Stimulated activated CD8-positive, alpha-beta memory T cell treated with anti-CD3 and anti-CD28 coated beads, Interleukin-7, amount 100 ng/mL, for 1 hour (primary cell): ENCODE measurements at places on chromosomes 5 and 9.

- no peak for DNase-seq
Observed at GRCh38 chr5:126438267-126438666, 15.1 kb downstream of the GRAMD2B start.

DNA sequence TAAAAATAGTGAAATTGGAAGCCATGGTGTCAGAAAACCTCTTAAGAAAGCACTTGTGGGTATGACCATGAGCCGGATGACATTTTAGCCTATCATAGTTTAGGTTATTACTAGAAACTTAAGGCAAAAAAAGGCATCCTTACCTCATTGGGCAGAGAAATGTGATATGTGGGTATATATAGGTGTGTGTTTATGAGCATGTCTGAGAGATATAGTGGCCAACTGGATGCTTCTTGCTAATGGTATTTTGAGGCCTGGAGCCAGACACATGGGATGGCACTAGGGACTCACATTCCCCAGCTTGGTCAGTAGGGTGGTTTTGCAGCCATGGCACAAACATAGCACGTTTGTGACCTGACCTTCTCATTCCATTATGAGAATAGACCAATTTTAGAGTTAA is 295.6 kb upstream of the MEF2C start:
- no peak for DNase-seq

- no peak for DNase-seq
Observed at GRCh38 chr5:55929020-55929799, 65.6 kb downstream of the IL6ST start.

GRCh38 chr9:132982458-132982857 is 4.0 kb downstream of the GFI1B start:
- no peak for DNase-seq

DNA sequence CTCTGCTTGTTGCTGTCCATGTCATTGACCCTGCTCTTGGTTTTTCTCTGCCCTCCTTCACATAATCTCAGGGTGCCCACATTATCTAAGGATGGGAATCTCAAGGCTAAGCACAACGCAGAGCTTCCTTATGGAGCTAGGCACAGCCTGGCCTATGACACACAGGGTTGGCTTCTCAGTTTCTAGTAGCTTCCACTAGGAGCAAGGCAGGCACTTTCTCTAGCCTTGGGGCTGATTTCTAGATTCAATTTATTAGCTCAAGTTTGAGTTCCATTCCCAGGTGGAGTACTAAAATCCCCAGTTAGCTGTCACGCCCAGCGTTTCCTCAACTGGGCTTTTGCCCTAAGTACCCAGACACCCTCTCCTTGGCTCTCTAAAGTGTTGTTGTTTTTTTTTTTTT is 12.4 kb downstream of the IL4 start:
- no peak for DNase-seq

GRCh38 chr9:108783731-108784495 is 71.9 kb downstream of the ACTL7B start:
- DNase-seq, result no peak

- no peak for DNase-seq
Observed at GRCh38 chr9:68955330-68955729, 58.6 kb downstream of the PRKACG start.

DNA sequence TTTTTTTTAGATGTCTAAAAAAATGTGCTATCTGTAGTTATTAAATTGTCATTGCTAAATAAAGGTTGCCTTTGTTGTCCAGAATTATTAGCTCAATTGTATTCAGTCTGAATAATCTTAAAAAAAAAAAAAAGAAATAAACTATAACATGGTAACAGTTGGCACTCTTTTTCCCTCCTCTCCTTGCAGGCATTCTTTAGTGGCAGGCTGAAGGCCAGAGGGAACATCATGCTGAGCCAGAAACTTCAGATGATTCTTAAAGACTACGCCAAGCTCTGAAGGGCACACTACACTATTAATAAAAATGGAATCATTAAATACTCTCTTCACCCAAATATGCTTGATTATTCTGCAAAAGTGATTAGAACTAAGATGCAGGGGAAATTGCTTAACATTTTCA is 87.6 kb upstream of the FAM170A start:
- DNase-seq, result no peak

GRCh38 chr9:87513880-87514535 is 16.3 kb downstream of the DAPK1 start:
- no peak for DNase-seq

GRCh38 chr5:127290019-127290945 is at the start of gene MEGF10:
Gene MEGF10 (plus strand): TSS chr5:127290796. CDS start chr5:127331309, 40,513 bp downstream.
- DNase-seq, result no peak

DNA sequence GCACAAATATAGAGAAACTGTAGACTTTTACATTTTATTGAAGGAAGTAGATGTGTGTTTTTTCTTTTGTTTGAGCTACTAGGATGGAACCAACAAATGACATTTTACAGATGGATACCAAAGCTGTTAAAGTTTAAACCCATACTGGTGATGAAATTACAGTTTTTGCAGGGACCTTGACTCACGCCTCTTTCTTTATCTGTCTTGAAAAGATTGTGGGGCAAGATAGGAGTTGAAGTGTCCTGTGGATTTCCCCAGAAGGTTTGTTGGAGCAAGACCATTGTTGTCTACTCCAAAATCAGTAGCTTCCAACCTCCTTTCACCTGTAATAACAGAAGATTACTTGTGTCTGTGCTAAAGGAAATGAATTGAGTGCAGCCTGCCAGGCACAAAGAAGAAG is 4.1 kb upstream of the C5orf63 start:
- DNase-seq, result no peak

GRCh38 chr9:23492126-23493002 is 333.7 kb downstream of the ELAVL2 start:
- DNase-seq, result no peak

DNA sequence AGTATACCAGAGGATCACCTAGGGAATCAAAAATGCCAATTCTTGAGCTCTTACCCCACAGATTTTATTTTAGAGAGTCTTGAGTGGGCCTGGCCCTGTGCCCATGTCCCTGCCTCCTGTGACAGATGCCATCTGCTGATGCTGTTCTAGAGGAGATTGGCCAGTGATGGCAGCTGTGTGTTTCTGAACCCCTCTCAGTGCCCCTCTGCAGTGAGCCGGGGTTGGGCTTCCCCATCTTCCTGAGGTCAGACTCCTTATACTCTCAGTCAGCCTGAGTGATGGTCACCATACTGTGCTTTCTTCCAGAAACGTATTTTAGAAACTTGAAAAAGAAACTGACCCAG is 6.1 kb downstream of the PTCD2 start:
- no peak for DNase-seq

DNA sequence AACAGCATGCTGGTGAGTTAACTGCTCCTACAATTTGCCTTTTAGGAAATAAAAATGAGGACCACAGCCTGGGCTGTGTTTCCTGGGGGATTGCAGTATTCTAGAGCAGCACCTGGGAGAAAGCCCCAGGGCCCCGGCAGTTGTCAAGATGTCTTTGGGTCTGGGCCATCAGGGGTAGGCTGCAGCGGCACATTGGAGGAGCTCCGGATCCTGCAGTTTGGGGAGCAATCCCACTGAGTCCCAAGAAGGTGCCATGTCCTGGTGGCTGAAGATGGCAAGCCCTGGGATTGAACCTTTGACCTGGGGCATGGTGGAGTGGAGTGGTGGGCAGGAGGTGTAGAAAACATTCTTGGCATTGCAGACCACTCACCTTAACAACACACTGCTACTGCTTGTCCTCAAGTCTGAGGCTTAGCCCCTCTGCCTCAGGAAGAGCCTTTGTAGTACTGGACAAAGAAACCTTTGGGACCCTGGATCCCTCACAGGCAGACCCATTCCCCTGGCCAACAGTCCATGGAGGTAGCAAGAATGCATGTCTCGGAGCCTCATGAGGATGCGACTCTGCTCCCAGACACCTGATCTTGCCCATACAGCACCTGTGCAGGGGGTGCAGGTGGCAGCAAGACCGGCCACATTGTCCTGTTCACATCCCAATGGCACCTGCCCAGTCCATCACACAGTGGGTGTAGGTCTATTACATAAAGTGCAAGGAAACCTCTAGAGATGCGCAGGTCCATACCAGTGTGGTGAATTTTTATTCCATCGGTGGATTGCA is 159.1 kb upstream of the IRX2 start:
- no peak for DNase-seq

- no peak for DNase-seq
Observed at GRCh38 chr9:16728137-16728508, 142.3 kb downstream of the BNC2 start.

GRCh38 chr5:102290004-102290403 is 6.1 kb downstream of the SLCO4C1 start:
- no peak for DNase-seq

- no peak for DNase-seq
Observed at GRCh38 chr5:42749020-42749419, 7.6 kb upstream of the CCDC152 start.

GRCh38 chr5:140926443-140927227 is 536 bp downstream of the PCDHAC1 start:
- DNase-seq, result no peak

DNA sequence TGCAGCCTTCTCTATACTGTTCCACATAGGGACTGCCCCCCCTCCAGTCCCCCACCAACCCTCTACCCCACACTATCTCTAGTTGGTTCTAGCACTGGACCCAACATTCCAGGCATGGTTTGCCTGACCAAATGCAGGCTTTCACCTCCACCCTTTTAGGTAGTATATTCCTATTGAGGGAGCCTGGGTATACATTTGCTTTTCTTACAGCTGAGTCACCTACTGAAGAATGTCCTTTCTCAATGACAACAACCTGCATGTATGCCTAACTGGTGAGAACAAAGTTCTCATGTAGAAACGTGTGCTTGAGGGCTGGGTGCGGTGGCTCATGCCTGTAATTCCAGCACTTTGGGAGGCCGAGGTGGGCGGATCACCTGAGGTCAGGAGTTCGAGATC is 8.2 kb downstream of the TNIP1 start:
- no peak for DNase-seq

GRCh38 chr5:114101153-114101552 is 260.7 kb upstream of the KCNN2 start:
- DNase-seq, result no peak

DNA sequence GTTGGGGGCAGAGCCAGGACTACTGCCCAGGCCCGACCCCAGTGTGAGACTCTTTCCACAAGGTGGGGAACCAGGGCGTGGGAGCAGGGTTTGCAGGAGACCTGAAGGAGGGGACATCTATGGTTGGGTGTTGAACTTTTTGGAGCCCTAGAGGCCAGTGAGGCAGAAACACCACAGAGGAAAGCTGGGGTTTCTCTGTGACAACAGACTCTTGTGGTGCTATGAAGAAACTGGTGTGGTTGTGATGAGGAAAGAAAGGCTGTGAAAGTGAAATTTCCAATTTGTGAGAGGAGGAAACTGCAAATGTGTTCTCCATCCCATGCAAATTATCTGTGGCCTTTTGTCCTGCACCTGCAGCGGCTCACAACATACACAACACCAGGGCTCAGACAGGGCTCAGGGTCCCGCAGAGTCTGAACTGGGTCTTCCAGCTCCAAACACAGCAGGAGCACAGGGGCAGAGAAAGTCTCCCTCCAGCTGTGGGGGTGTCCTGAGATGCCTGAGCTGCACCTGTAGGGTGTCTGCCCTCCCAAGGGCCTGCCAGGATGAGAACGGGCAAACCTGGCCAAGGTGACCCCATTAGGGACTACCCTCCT is 51.4 kb upstream of the GRHPR start:
- no peak for DNase-seq

GRCh38 chr9:32403567-32404260 is 19.3 kb downstream of the ACO1 start:
- DNase-seq, result no peak

DNA sequence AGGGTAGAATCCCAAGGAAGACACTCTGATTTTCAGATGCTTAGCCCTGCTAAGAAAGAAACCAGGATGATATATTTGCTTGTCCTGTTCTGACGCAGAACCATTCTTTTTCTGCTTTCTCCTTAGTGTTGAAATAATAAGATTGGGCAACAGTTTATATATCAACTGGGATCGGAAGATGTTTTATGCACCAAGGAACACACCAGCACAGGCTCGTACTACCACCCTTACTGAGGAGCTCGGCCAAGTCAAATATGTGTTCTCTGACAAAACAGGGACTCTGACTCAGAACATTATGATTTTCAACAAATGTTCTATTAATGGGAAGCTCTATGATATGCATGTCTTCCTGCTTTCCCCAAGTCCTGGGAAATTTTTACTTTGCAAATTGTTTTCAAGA is 19.0 kb upstream of the RUSC2 start:
- no peak for DNase-seq

DNA sequence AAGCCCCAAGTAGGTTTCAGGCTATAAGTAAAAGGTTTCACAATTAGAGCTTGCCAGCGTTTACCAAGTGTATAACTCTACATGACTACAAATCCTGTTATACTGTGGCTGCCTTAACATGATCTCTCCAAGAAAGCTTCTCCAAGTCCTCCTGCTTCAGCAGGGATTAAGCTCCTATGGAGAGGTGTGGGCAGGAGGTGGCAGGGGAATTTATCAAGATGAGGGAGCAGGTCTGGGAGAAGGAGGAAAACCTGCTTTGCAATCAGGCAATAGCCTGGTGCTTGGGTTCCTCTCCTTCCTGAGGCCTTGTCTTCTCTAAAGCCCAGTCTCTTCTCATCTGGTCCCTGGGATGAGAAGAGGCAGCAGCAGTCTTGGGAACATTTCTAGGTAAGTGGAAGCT is 135.2 kb downstream of the TSSK1B start:
- no peak for DNase-seq

DNA sequence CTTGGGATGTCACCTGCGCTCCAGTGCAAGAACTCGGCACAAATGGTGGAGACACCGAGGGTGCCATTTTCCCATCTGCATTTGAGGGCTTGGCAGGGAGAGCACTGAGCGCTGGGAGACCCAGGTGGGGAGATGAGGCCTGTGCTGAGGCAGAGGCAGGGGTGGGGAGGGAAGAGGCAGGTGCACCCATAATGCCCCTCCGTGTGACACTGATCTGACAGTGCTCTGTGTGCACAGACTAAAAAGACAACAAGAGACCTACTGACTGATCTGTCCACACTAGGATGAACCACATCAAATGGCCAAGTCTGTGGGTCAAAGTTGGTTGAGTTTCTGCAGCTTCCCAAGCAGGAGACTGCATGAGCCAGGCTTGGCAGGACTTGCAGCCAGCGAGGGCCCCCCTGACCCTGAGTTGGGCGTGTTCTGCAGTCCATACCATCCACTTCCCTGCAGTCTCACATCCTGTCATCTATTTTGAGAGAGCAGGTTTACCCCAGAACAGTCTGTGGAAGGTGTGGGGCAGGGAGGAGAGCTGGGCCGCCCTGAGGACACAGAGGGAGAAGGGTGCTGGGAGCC is 41.9 kb downstream of the NEK6 start:
- DNase-seq, result no peak

DNA sequence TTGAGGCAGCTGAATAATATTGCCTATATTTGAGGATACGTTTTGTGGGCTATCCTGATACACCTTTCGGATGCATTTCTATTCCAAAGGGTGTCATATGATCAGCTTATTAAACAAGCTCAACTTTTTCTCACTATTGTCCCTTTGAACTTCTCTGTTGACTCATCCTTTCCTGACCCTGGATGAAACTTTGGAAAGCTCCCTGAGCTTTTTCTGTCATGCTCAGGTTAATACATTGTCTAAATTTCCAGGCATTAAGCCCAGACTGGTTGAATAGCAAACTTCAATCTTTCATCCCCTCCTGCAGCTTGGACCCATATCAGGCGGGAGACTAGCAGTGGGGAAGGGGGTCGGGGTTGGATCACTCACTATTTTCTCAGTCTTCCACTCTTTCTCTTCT is 104.9 kb upstream of the PTPN3 start:
- DNase-seq, result no peak
